GM12878 (cell line): ENCODE measurements at places on chromosomes 5 and 9.

DNA sequence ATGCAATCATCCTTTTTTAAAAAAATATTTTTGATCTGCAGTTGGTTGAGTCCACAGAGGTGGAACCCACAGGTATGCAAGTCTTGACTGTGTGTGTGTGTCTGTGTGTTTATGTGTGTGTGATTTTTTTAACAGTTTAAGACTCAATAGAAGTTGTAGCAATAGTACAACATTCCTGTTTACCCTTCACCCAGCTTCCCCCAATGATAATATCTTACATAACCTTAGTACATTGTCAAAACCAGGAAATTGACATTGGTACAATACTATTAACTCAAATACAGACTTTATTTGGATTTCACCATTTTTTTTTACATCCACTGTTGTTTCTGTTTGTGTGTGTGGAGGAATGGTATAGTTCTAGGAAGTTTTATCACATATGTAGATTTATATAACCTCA is 81.8 kb downstream of the SV2C start:
- DNase-seq: no peak

DNA sequence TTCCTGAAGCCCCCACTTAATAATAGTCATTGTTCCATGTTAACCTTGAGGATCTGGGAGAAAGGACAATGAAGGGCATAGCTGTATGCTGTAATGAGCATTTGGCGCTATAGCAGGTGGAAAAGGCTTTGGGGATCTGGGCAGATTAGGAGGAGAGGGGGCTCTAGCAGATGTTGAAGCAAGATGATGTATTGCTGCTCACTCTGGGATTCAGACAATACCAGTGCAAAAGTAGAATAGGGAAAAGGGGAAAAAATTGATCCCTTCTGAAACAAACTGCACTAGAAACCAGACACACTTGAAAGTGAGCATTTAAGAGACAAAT is 575.3 kb upstream of the MEF2C start:
- no peak for DNase-seq

- DNase-seq: no peak
Measured at GRCh38 chr5:130061746-130062145, 157.5 kb downstream of the CHSY3 start.

DNA sequence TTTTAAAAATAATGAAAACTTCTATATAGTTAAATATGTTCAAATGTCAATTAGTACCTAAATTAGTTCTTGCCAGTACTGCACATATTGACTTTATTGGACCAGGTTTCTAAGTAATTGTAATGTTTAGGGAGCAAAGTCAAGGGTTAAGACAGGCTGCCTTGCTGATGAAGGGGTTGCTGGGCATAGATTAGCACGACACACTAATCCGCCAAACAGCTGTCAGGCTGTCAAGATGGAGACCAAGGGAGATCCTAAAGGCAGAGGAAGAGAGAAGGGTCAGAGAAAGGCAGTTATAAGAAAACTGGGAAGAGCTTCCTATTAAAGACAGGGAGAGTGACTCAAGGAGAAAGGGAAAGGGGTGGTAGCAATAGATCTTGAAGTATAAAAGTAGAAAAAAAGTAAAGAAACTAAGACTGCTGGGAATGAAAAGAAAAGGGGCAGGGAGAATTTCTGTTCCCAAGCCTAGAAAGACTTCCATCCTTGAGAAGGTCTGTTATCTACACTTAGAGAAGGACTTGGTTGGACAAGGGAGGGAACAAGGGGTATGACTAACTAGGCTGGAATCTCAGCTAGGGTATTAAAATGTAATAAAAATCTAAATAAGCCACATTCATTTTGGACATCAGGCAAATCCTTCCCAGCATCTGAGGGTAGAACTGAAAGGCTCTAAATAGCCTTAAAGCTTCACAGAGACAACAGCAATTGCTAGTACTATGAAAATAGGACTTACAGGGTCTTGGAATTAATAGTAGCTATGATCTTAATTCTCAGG is 188.7 kb downstream of the FBXL17 start:
- no peak for DNase-seq

- DNase-seq: no peak
Measured at GRCh38 chr9:81113453-81114124, 575.8 kb downstream of the TLE1 start.

- DNase-seq: no peak
Measured at GRCh38 chr5:151086192-151086869, 5.5 kb upstream of the TNIP1 start.

DNA sequence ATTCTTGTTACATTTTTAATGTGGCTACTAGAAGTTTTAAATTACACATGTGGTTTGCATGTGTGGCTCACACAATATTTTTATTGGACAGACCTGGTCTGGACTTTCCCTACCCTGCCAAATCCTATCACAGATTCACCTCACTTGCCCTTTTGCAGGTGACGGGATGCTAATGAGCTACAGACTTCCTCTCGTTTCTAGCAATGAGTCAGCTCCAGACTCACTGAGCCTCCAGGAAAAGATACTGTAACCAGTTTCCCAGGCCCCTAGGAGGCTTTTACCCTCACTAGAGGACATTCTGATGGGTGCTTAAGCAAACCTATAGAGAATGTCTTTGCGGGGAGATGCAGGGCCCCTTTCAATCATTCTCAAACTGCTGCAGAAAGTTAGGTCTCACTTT is 135.4 kb downstream of the WDR41 start:
- peak; percentile 84 for DNase-seq

DNA sequence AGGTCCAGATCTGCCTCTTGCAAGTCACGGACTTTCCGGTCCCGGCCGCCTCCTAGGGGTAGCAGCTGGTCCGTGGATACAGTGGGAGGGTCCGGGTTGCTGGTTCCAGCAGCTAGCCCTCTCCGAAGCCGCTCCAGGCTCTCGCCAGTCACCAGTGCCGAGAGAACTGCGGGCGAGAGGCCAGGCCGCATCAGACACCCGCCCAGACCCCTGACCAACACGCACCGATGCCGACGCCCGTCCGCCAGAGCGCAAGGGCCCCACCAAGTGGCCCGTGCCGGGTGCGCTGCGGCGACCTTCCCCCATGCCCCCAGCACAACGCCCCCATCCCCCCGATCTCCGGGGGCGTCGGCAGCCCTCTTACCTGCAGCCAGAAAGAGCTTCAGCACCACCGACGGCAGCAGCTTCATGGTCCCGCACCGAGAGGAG is 470 bp downstream of the HBEGF start:
- DNase-seq: no peak

DNA sequence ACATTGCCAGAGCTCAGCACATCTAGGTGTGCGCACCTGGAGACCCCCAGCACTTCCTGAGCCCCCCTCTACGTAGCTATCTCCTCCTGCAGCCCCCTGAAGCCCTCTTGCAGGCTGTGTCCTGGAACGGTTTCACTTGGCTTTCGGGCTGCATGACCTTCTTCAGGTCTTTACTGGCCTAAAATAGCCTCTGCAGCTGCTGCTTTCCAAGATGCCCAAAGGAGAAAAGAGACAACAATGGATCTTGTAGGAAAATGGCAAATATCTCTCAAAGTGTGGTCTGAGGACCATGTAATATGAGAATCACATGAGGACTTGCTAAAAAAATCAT is 6.6 kb upstream of the ERMP1 start:
- no peak for DNase-seq
